ENCODE measurements at places on chromosomes 4 and X. TPM values are rescaled to one million over a fixed set of nuclear protein-coding genes. Genes with fewer than 3 reads are reported as not detected.

The CFP gene
- 4.4 TPM for total RNA-seq

The DCAF8L2 gene
- not detected for total RNA-seq

The F11 gene
- not detected for total RNA-seq

The CTAG1B gene
- not detected for total RNA-seq

The BMPR1B gene
- not detected for total RNA-seq

The FAM53A gene
- 3.5 TPM for total RNA-seq

The GCNA gene
- total RNA-seq: 3.3 TPM

The CLGN gene
- total RNA-seq: not detected

The ZAR1 gene
- not detected for total RNA-seq

The DUSP21 gene
- total RNA-seq: not detected

The OTUD6A gene
- total RNA-seq: not detected

The FATE1 gene
- total RNA-seq: not detected

The CCNA2 gene
- 73.4 TPM for total RNA-seq

The NOP14 gene
- total RNA-seq: 132 TPM

- peak; percentile 57 for DNase-seq
Observed at GRCh38 chrX:80335062-80335830, 85.0 kb upstream of the TENT5D start.

GRCh38 chrX:132737743-132738142 is 220.7 kb downstream of the HS6ST2 start:
- DNase-seq: peak; percentile 70

DNA sequence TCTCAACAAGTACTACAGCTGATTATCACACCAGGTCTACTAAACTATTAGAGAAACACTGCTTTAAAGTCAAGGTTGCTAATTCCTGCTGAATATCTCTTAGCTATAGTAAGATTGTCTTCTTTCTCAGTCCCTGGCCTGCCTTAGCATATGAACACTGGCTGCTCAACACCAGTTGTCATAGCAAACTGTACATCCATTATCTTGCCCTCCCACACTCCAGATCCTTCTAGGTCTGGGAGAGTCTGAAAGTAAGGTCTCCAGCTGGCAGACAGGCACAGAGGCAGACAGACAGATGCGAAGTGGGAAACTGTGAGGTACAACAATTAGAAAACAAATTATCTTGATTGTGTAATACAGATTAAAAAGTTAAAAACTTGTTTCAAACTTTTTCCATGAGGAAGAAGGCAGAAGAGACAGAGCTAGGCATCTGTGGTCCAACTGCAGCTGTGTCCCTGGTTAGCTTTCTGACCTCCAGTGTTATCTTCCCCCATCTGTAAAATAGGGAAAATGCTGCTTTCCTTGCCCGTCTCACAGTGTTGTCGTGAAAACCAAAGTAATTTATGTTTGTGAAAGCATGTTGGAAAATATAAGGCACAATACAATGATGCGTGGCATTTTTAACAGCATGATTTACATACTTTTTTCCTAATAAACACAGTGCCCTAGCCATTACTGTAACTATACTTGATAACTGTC is 133.8 kb downstream of the KLHL13 start:
- no peak for DNase-seq

- peak; percentile 59 for DNase-seq
Observed at GRCh38 chr4:16890651-16891050, 7.8 kb downstream of the LDB2 start.

DNA sequence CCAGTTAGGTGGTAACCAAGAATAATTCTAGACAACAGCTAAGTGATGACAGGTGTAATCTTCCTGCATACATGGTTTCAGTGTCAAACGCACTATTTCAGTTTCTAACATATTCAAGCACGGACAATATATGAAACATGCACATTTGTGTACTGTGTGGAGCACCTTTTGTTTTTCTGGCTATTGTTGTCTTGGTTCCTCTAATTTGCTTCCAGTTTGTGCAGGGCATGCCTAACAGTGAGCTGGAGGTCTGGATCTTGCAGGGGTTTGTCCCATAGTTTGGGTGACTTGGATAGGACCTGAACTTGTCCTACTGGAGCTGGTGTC is 70.5 kb upstream of the TBC1D9 start:
- DNase-seq: no peak

DNA sequence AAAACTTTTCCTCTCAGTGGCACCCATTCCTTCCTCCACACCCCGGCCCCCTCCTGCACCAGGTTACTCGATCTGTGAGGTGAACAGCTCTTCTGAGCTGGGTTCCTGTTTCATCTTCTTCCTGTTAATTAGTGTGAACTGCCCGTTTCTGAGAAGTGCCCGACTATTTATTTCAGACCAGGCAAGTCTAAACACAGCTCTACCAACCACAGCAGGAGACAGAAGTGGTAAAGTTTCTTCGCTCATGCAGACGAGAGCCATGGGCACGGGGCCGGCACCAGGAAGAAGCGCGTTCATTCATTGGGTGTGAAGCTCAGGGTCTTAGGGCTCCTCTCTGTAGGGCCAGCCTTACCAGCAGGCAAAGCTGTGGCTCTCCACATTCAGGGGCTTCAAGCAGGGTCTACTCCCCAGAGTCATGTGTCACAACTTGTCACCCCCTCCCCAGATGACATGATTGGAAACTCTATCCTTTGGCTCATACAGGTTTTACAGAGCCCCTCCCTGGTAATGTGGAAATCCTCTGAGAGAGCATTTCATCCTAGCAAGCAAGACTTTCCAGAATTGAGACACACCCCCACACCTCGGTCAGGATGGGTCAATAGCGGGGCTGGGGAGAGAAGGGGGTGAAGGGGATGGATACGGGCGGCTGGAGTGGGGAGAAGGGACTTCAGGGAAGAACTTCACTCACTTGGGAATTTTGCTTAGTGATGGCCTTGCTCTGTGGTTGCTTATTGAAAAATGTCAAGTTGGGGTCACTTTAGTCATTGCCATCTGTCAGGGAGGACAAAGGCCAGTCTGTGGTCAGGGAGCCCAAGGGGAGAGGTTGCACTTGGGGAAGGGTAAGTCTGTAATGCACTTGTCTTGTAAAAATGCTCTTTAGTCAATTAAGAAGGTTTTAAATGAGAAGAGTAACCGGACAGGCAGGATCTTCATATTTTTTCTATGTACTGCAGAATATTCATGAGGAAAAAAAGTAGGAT is 121.6 kb upstream of the TRIM2 start:
- peak; percentile 53 for DNase-seq

GRCh38 chr4:8688908-8689445 is 96.4 kb downstream of the CPZ start:
- DNase-seq: no peak

DNA sequence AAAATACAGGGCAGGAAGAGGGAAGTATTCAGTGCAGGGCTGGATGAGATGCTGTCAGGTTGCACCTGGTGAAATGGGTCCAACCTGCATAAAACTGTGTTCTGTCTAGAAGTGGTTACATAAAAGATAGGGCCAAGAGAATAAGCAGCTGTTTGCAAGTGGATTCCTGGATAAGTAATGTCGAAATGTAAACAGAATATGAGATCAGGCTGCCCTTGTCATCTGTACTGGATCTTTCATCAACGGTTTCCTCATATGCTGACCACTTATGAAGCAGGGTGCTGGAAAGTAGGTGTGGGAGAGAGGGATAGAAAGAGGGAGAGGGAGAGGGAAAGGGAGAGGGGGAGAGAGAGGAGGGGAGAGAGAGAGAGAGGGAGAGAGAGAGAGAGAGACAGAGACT is 349.8 kb upstream of the CPEB2 start:
- no peak for DNase-seq

GRCh38 chrX:72477781-72478181 is 94.9 kb downstream of the HDAC8 start:
- DNase-seq: no peak

DNA sequence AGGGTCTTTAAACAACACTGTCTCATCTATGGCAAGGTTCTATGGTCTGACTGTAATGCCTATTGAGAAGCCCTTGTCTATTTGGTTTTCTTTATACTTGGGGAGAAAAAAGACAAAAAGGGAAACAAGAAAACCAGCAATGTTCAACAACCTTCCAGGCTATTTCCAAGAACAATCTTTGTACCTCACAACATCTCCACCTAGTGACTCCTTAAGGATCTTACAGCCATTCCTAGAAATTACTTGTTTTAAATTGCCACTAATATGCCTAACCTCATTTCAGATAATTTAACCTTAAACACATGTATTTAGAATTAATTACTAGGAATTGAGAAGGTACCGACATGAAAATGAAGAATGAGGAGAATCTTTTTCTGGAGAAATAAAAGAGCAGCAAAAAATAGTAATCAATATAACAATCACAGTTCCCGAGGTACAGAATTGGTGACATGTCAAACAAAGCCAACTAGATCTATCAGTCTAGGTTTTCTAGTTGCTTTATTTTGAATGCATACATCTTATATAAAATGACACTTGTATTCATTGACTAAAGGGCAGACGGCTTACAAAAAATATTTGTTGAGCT is 1.6 kb upstream of the RBM46 start:
- DNase-seq: no peak

- DNase-seq: no peak
Observed at GRCh38 chrX:132837126-132837525, 121.3 kb downstream of the HS6ST2 start.

DNA sequence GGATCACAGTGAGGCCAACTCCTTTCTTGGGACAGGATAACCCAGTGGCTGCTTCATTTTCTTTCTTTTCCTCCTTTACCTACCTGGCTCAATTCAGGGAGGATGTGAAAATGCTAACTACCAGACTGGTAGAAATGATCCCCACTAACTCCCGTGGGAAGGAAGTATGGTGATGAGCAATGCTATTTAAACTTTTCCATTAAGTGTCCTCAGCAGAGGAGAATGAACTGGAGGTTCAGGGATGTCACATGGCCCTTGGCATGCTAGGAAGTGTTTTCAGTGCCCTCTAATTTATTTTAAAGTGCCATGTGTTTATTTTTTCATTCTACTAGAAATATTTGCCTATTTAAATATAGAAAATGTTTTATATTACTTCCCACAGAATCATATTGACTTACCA is 363.9 kb downstream of the PPP3CA start:
- no peak for DNase-seq

GRCh38 chr4:59553063-59553720 is 1646.9 kb upstream of the ADGRL3 start:
- no peak for DNase-seq

- peak; percentile 56 for DNase-seq
Observed at GRCh38 chrX:47283015-47283771, 50.4 kb downstream of the USP11 start.

- DNase-seq: no peak
Observed at GRCh38 chr4:56665781-56666180, 15.3 kb downstream of the HOPX start.

DNA sequence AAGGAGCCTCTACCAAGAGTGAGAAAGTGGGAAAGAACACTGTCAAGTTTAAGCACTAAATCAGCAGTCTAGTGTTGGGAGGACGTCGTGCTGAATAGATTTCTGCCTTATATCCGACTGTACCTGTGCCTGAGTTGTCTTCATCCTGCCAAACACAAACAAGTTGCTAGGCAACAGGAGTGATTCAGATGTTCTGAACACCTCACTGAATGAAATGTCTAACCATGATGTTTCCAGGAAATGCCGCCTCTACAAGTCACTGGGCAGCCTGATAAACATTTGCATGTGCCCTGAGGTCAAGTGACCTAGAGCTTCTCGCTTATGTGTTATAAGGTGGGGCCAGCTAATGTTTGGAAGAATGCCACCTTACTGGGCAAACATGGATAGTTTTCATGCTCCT is 37.9 kb downstream of the SGMS2 start:
- DNase-seq: peak; percentile 58

DNA sequence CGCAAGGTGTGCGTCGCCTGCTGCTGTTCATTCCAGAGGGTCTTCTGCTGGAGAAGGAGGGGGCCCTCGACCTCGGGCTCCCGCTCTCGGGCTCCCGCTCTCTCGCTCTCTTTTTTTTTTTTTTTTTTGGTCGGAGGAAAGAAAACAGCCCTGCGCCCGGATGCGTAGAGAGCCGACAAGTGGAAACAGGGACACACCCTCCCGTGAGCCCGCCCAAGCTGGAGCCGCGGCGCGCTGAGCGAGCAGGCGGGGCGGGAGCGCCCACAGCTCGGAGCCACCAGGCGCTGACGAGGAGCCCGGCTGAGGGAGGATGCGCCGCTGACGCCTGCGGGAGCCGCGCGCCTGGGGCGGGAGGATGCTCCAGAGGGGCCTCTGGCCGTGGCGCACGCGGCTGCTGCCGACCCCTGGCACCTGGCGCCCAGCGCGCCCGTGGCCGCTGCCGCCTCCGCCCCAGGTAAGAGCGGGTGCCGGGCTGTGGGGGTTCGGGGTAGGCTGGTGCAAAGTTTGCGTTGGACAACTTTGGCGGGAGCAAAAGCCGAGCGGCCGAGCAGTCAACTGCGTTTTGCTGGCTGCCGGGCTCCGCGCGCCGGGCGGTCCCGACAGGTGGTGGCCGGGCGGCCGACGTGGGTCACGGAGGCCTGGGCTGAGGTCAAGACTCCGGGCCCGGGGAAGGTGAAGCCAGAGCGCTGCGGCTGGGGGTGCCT is at the start of gene MCUB:
Gene MCUB (plus strand): TSS at position 264 of the 704 bp plus-strand sequence. CDS start 92 bp downstream, at position 356.
- DNase-seq: peak; percentile 98

DNA sequence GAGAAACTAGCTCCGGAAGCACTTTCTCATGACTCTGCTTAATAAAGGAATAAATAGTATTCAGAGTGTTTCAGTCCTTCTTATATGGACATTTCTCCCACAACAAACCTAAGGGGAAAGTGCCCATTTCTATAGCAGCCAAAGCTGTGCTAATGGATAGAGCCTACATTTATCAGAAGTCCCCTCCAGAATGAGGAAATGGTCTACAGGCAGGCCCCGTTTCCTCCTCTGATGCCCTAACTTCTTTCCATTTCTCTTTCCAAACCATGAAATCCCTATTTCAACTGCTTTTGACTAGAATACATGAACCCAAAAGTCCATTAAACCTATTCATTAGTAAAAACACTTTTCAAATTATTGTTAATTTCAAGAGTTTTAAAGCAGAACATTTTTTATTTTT is 4.5 kb downstream of the ACSL1 start:
- no peak for DNase-seq

DNA sequence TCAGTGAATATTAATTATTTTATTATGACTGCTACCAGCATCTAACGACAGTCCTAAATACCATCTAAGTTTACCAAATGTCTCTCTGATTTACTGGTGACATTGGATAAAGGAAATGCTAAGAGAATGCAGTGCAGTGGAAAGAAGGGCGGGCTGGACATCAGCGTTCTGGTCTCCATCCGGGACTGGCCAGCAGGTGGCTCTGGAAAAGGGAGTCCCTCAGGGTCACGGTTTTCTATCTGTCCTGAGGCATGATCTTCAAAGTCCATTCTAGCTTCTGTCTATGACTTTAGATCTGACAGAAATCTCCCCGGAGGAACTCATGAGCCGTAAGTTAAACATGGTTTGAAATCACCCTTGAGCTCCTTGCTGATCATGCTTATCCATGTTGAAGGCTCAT is 3.3 kb downstream of the TRIM2 start:
- no peak for DNase-seq

- no peak for DNase-seq
Observed at GRCh38 chrX:10484683-10485247, 135.6 kb downstream of the MID1 start.

- no peak for DNase-seq
Observed at GRCh38 chr4:109497511-109497910, 62.5 kb upstream of the MCUB start.

DNA sequence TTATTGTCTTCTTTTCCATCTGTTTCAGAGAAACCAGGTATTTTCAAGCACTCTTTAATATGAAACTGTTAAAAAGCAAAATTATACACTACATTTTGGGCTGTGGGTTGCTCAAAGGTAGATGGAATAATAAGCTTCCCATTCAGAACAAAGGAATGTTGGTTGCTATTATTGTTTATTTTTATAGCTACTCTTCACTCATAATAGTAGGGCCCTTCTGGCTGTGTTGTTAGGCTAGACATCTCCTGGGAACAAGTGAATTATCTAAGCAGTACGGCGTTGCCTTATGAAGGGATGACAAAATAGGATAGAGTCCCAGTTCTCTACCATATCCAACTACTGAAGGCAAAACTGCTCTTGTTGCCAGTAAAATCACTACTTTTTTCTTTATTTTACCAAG is 34.2 kb downstream of the TENM3 start:
- DNase-seq: no peak
